ENCODE measurements at places on chromosomes 7 and 10. TPM values are rescaled to one million over a fixed set of nuclear protein-coding genes. Genes with fewer than 3 reads are reported as not detected.

EPO gene
- total RNA-seq: 0.19 TPM

GRID2IP gene
- total RNA-seq: 0.28 TPM

SFMBT2 gene
- total RNA-seq: 42.1 TPM

AFAP1L2 gene
- total RNA-seq: 1.5 TPM

GLCCI1 gene
- 25.3 TPM for total RNA-seq

CPA4 gene
- 0.32 TPM for total RNA-seq

EIF5AL1 gene
- total RNA-seq: 0.10 TPM

PTPRZ1 gene
- total RNA-seq: not detected

CPN1 gene
- total RNA-seq: not detected

RET gene
- 0.67 TPM for total RNA-seq

ZNF722 gene
- total RNA-seq: not detected

ZNF282 gene
- total RNA-seq: 59.5 TPM

PITX3 gene
- total RNA-seq: 0.28 TPM

SPDYE1 gene
- total RNA-seq: not detected

GPR15LG gene
- not detected for total RNA-seq

POR gene
- total RNA-seq: 31.6 TPM

TMEM168 gene
- total RNA-seq: 25.6 TPM

C7orf33 gene
- total RNA-seq: not detected

CYREN gene
- total RNA-seq: 33.4 TPM

TUBAL3 gene
- total RNA-seq: not detected

DPP6 gene
- not detected for total RNA-seq

IGFBP3 gene
- 0.34 TPM for total RNA-seq

CYP2C9 gene
- total RNA-seq: not detected

LRRC17 gene
- not detected for total RNA-seq

DLG5 gene
- total RNA-seq: 3.2 TPM

MPP7 gene
- total RNA-seq: 28.1 TPM

GBX1 gene
- total RNA-seq: not detected

SAP25 gene
- 23.4 TPM for total RNA-seq

GHRHR gene
- not detected for total RNA-seq

FAM25A gene
- not detected for total RNA-seq

DRGX gene
- not detected for total RNA-seq

LIPM gene
- not detected for total RNA-seq

HOXA9 gene
- not detected for total RNA-seq

PLCE1 gene
- 0.12 TPM for total RNA-seq
